CD4-positive, alpha-beta memory T cell (primary cell): ENCODE measurements at places on chromosomes 16 and 17. TPM values are rescaled to one million over a fixed set of nuclear protein-coding genes. Genes with fewer than 3 reads are reported as not detected.

DNA sequence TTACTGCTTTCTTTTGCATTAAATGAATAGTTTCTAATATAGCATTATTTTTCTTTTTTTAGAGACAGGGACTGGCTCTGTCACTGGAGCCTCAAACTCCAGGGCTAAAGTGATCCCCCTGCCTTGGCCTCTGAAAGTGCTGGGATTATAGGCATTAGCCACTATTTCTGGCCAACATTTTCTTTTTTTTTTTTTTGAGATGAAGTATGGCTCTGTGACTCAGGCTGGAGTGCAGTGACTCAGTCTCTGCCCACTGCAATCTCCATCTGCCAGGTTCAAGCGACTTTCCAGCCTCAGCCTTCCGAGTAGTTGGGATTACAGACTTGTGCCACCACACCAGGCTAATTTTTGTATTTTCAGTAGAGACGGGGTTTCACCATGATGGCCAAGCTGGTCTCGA, 2.0 kb upstream of the DUXB start:
- no peak for DNase-seq

DNA sequence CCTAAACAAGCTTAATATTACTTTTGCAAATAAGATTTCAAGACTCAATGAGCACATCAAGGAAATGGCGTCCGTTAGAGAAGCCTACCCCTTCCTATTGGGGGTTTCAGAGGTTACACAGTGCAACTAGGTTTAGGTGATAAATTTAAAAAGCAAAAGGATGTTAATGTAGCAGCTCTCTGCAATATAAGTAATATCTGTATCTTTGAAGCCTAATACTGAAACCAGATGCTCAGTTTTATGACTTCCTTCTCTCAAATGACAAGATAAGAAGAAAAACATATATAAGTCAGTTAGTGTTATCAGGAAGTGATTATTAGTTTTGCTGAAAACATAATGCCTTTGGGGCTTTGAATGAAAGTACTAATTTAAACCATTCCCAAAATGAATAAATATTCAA, 54.3 kb upstream of the MED13 start:
- DNase-seq, result no peak

DNA sequence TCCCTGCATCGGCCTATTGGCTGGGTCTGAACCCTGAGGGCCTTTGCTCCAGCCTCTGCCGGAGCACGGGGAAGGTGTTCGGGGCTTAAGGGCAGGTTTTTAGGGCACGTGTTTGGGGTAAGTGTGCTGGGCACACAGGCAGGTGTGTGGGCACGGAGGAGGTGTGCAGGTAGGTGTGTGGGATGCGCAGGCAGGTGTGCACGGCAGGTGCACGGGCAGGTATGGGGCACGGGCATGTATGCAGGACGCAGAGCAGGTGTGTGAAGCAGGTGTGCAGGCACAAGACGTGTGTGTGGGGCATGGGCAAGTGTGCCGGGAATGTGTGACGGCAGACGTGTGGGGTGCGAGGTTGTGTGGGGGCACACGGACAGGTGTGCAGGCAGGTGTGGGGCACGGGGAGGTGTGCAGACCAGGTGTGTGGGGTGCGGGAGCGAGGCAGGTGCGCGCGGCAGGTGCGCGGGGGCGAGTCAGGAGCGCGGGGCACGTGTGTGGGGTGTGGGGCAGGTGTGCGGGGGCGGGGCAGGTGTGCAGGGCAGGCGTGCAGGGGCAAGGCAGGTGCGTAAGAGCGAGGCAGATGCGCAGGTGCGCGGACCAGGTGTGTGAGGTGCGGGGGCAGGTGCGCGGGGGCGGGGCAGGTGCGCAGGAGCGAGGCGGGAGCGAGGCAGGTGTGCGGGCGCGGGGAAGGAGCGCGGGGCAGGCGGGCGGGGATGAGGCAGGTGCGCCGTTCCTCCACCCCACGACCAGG, 28.6 kb upstream of the METRNL start:
- DNase-seq, result no peak

ERBB2 gene
- 4.5 TPM for total RNA-seq

GRCh38 chr17:57855391-57856035, 5.7 kb upstream of the MRPS23 start:
- DNase-seq, result no peak
